ENCODE measurements at places on chromosomes 3 and 15. TPM values are rescaled to one million over a fixed set of nuclear protein-coding genes. Genes with fewer than 3 reads are reported as not detected.

DNA sequence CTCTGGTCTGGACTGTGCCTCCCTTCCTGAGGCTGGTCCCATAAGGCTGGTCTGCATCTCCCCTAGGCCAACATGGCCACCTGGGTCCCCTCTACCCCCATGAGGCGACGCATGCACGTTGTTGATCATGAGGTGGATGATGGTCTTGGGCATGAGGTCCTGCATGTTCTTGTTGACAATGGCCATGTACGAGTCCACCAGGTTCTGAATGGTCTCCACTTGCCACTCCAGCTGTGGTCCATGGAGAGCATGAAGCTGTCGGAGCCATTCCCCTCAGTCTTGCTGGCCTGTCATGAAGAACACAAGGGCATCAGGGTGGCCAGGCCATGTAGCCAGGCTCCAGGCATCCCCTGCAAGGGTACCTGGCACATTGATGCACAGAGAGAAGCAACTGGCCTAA lies 27.1 kb upstream of the CSPG4 start:
- no peak for DNase-seq

GRCh38 chr3:4523710-4524698 lies 30.9 kb downstream of the ITPR1 start:
- no peak for DNase-seq

The P3H2 gene
- total RNA-seq = 12.7 TPM

GRCh38 chr3:159632128-159632527 lies 356.5 kb upstream of the IL12A start:
- no peak for DNase-seq

The CLSTN2 gene
- 4.9 TPM for total RNA-seq

- DNase-seq = no peak
Observed at GRCh38 chr3:163560459-163560858, 1517.8 kb downstream of the SI start.

DNA sequence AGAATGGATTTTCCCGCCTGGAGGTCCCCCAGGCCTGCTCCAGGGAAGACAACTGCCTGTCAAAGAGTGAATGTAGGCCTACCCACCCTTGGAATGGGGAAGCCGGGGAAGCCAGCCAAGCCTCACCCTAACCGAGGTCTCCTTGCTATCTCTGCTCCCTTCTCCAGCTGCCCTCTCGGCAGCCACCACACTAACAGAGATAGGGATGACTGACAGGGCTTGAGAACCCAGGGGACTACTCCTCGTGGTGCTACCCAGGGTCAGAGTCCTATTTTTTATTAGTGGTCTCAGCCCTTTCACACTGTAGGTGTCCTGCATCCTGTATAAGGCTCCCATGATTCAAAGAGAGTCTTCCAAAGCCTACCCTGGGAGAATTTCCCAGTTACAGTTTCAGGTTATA lies 160.6 kb upstream of the CHRM5 start:
- DNase-seq = no peak

DNA sequence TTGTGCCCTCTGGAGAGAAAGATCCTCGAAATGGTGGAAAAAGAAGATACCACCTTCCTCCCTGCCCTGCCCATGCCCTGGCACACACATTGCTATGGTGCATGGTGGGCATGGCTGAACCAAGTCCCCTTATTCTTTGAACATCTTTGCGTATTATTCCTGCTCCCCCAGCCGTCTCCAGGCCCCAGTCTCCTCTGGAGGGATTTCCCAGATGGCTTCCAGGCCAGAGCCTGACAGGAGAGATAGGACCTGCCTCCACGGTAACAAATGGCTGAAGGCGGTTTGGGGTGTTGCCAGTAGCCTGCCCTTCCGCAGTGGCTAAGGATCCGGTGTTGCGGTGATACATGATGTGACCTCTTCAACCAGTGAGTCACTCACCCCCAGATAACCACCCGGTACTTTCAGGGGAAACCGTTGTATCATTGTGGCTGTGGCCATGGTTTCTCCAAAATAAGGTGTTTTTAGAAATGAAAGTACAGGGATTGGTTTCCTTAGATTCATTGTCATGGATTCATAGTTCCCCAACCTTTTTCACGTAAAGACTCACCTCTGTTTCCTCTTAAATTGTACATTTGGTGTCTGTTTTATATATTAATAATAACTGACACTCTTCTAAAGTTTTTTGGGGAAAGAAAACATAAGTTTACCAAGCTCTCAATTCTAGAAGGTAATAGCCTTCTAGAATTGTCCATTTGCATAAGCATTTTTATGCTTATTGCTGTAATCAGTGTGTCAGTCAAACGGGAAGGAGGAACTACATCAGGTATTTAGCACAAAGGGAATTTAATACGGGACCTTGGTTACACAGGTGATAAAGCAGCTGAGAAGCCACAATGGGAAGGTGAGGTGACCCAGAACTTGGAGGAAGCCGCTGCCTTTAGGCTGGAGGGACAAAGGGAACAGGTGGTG lies 25.9 kb downstream of the SMAD3 start:
- no peak for DNase-seq

- no peak for DNase-seq
Observed at GRCh38 chr3:30628205-30628900, 22.0 kb downstream of the TGFBR2 start.

DNA sequence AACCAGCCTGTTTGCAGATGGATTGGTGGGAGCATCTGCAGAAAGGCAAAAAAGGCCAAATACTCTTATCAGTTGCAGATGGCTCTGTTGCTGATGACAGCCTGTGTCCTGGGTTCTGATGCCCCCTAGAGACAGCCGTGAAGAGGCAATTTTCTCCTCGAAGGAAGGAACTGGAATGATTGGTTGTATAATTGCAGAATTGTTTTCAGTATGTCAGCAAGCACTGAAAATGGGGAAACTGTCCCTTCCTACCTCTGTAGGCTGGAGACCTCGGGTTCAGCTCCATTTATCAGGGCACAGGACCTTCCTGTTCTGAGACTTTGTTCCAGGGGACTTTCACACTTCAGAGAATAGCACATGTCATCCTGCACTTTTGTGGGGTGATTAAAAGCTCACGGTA lies 103.0 kb downstream of the PGPEP1L start:
- DNase-seq = no peak

DNA sequence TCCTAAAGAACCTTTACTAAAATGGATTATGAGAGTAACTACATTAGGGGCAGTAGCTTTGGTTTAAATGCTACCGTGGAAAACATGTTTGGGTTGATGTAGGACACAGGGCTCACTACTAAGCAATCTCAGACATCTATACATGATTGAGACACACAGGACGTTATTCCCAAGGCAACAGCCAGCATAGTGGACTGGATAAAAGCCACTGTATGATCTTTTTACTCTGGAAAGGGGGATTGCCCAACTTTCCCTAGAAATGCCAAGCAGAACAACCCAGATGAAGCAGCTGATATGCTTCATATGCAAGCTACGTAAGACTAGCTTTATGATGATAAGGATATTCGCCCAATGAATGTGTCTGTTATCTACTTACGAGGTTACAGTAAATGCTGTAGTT lies 144.6 kb downstream of the MYO9A start:
- no peak for DNase-seq

DNA sequence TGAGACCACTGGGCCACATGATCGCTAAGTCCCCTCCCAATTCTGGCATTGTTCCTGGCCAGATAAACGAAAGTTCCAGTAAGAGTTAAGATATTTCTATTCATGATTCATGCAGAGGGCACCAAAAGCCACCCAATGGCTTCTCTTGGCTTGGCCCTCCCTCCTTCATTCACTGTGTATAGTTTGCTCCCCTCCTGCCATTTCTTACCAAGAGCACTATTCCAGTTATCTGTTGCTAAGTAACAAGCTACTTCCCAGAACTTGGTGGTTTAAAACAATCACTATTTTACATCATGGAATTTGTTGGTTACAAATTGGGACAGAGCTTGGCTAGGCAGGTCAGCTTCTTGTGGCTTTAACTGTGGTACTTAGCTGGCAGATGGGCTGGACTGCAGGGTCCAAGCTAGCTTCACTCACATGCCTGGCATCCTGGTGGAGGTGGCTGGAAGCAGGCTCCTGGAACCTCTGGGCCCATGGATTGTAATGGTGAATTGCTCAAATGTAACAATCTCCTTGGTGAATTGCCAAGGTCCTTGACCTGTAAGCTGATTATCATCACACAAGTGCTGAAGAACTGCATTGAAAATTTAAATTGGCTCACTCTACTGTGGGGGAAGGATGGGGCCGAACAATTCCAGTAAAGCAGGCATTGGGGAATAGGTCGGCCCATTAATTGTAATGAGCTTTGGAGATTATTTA lies 16.6 kb downstream of the EAF1 start:
- DNase-seq = no peak

The FRMD4B gene
- total RNA-seq = 39.1 TPM

Measured in urinary bladder (tissue), 4 donors.